CD4-positive, CD25-positive, alpha-beta regulatory T cell (primary cell): ENCODE measurements at places on chromosomes 5 and 9. TPM values are rescaled to one million over a fixed set of nuclear protein-coding genes. Genes with fewer than 3 reads are reported as not detected.

The CBY3 gene
- not detected for total RNA-seq

The OMD gene
- not detected for total RNA-seq

GRCh38 chr9:89634995-89635742 is 30.4 kb downstream of the GADD45G start:
- no peak for DNase-seq

- no peak for DNase-seq
These were observed 11.6 kb upstream of the POMT1 start for GRCh38 chr9:131491001-131491710.

GRCh38 chr9:34665067-34665380 is 2.6 kb upstream of the CCL27 start:
- DNase-seq, result no peak

DNA sequence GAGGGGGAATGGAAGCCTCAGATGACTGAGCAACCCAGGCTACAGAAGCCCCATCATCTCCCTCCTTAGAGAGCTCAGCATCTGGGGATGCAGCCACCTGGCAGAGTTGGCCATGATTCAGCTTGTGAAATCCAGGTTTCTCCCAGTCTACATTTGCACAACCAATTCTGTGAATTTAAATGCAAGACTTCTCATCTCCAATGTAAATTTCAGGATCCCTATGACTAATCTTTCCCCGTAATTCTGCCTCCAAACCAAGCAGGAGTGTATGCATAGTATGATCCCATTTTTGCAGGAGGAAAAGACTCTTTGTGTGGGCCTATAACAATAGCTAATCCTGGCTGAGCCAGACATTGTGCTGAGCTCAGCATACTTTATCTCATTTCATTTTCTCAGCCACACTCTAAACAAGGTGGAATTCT is 59.6 kb upstream of the IL17B start:
- no peak for DNase-seq

GRCh38 chr9:100277166-100277979 is 75.4 kb downstream of the TEX10 start:
- DNase-seq, result no peak

DNA sequence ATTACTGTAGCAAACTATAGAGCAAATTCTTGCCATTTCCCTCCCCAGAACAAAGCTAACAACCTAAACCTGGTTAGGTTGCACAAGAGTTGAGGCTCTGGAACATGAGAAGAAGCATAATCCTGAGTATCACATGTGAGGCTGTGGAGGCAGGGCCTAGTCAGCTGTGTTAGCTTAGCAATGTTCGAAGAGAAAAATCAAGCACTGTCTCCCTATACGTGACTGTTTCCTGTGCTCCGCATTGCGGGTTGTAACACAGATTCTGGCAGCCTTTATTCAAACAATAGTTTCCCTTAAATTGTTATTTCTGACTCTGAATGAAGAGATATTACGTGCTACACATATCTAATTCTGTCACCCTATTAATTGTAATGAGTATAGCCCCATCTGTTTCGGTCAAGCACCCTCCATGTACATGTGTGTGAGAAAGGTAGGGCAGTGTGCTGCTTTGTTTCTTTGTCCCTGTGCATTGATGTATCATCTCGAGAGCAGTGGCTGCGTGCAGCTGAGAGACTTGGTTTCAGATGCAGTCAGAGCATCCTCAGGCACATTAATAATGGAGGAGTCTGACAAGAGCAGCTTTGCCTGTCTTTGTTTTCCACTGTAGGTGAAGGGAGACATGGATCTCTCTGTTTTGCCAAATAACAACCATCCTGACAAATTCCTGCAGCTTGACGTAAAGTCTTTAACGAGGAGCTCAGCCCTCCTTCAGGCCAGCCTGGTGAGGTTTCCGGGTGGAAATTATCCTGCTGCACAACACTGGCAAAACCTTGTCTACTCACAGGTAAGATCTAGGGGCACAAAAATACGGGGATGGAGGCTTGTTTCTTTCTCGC is at the start of gene MINAR2:
Gene MINAR2, plus strand, starts transcription at position 523 of the 836 bp plus-strand sequence. Its CDS starts 97 bp downstream, at position 620.
- no peak for DNase-seq

DNA sequence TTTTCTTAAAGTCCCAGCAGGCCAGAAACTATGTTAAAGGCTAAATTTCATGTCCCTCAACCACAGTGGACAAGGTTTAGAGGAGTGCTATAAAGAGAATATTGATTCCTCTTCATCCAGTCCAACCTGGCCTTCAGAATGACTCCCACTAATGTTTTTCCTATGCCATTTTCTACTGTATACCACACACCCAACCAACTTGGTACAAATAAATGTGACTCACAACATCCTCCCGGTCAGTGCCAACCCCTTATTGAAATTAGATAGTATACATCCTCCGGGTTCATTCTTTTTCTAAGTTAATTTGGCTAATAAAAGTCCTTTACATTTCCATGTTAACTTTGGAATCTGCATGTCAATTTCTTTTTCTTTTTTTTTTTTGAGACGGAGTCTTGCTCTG is 215.1 kb downstream of the TSSK1B start:
- no peak for DNase-seq

- DNase-seq, result no peak
These were observed 151.8 kb upstream of the RAD23B start for GRCh38 chr9:107131108-107131799.
